Breast epithelium (tissue), 4 donors: ENCODE measurements at places on chromosomes 5 and 9. TPM values are rescaled to one million over a fixed set of nuclear protein-coding genes. Genes with fewer than 3 reads are reported as not detected.

- peak; percentile 48 for DNase-seq
These were observed at the start of gene PRLR for GRCh38 chr5:35230038-35230611. Gene PRLR (minus strand): TSS chr5:35230487. CDS start chr5:35089620, 140,867 bp downstream.

DNA sequence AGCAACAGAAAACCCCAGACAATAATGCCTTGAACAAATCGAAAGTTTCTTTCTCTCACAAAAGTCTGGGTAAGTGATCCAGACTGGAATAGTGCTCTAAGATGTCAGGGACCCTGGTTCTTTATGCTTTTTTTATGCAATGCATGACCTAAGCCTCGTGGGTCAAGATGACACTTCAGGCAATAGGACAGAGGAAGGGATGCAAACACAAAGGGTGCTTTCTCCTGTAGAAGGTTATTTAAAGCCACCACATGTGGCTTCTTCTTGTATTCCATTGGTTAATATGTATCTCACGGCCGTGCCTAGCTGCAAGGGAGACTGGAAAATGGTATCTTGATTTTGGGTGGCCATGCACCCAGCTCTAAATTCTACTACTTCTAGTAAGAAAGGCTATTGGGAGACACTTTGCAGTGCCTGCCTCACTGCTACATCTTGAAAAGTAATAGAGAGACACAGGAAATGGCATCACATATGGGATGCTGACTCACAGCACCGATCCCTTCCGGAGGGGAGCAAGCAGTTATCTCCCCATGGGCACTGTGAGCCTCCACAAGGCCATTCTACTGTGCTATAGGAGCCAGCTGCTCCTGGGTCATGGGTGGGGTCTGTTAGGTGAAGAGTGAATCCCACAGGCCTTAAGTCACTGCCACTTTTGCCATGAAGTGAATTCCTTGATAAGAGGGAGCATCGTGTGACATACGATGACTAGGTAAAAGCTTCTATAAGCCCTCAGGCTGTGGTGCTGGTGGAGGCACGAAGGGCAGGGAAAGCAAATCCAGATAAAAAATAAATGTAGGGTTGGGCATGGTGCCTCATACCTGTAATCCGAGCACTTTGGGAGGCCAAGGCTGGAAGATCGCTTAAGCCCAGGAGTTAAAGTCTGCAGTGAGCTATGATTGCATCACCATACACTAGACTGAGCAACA, 32.5 kb upstream of the RAB14 start:
- no peak for DNase-seq

Gene ZBTB6
- total RNA-seq = 8.2 TPM

- no peak for DNase-seq
These were observed 11.4 kb downstream of the PCDHGA12 start for GRCh38 chr5:141441571-141442170.
